ENCODE measurements at places on chromosomes 3 and 15.

DNA sequence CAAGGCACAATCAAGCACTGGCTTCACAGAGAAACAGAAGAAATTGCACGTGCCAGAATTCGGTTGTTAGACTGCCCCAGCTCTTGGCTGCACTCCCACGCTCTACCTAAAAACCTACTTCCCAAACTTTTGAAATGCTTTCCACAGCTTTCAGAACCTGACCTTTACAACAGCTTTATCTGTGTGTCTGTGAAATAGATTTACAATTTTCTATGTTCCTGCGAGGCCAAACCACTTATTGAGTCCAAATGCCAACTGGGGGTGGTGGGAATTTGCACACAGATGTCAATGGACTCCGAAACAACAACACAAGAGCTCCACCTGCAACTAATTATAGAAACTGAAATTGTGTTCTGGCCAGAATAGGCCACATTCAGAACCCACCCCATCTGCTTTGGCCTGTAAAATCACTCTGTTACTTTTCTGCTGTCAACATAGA, 44.6 kb downstream of the ERC2 start:
- DNase-seq: no peak

- DNase-seq: no peak
Measured at GRCh38 chr3:170178651-170179050, 2.9 kb downstream of the PHC3 start.

DNA sequence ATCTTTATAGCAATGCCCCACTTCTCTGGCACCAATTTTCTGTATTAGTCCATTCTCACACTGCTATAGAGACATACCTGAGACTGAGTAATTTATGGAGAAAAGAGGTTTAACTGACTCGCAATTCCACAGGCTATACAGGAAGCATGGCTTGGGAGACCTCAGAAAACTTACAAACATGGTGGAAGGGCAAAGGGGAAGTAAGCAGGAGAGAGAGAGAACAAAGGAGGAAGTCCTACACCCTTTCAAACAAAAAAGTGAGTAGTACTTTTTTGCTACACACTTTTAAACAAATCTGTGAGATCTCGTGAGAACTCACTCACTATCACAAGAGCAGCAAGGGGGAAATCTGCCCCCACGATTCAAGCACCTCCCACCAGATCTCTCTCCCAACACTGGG, 67.8 kb upstream of the ZBED2 start:
- no peak for DNase-seq

DNA sequence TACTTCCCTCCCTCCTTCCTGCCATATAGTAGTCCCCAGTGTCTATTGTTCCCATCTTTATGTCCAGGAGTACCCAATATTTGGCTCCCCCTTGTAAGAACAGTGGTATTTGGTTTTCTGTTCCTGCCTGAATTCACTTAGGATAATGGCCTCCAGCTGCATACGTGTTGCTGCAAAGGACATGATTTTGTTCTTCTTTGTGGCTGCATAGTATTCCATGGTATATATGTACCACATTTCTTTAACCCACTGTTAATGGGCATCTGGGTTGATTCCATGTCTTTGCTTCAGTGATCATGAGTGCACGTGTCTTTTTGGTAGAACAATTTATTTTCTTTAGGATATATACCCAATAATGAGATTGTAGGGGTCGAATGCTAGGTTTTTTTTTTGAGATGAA, 19.3 kb downstream of the SPRED1 start:
- no peak for DNase-seq

DNA sequence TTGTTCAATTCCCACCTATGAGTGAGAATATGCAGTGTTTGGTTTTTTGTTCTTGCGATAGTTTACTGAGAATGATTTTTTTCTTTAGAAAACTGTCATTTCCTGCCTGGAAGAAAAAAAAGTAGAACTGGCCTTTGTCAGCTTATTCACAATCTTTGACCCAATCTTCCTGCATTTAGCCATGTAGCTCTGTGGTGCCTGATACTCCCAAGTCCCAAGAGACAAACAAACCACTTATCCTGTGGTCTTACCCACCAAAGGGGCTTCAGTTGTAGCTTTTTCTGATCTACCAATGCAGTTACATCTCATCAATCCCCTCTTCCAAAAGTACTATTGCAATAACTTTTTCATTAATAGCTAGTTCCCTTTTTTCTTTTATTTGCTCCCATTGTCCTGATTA, 444.6 kb downstream of the GRM7 start:
- no peak for DNase-seq

- no peak for DNase-seq
Measured at GRCh38 chr15:66951531-66952320, 113.7 kb upstream of the SMAD3 start.

- DNase-seq: no peak
Measured at GRCh38 chr15:48653216-48653615, 7.7 kb upstream of the FBN1 start.

DNA sequence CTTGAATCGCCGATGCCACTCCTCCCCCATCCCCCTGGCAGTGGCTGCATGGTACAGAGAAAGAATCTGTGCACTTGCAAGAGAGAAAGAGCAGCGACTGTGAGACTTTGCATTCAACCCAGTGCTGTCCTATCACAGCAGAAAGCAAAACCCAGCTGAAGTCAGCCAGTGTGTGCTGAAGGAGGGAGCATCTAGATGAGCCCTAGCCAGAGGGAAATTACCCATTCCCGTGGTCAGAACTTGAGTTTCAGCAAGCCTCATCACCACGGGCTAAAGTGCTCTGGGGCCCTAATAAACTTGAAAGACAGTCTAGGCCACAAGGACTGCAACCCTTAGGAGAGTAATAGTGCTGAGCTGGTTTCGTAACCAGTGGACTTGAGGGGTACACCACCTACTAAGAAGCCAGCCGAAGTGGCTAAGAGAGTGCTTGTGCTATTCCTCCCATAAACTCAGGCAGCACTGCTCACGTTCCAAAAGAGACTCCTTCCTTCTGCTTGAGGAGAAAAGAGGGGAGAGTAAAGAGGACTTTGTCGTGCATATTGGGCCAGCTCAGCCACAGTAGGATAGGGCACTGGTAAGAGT, 15.2 kb upstream of the PIK3R4 start:
- no peak for DNase-seq

DNA sequence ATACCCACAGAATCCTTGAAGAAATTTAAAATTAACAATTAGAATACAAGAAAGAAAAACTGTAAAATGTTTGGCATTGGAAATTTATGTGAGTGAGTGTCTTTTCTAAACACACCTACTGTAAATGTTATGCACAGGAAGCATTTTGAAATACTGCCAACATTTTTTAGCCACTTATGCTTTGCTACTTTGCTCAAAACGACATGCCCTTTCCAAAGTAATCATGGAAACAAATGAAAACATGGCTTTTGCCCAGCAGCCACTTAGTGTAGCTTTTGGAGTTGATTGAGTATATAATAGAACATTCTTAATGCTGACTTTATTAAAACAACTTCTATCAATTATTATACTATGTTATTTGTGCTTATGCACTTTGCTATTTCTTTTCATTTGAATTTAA, 823.0 kb downstream of the CADM2 start:
- no peak for DNase-seq

- peak; percentile 1 for DNase-seq
Measured at GRCh38 chr3:139639662-139640061, 38.1 kb downstream of the NMNAT3 start.

GRCh38 chr3:18233987-18234716, 191.0 kb downstream of the SATB1 start:
- DNase-seq: no peak

GRCh38 chr3:110710603-110711002, 361.0 kb upstream of the NECTIN3 start:
- DNase-seq: no peak

DNA sequence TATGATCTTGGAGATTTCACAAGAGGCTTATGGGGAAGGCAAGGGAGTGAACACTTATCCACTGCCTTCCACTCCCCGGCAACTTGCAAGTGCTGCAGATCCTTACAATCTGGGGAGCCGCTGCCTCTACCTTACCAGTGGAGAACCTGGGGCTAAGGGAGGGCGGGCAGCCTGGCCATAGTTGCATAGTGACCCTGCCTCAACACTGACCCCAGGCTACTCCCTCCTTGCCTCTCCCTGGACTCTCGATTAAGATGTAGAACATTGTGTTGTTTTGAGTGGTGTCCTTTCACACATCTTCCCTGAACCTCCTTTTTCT, 30.6 kb downstream of the SLC6A11 start:
- no peak for DNase-seq

DNA sequence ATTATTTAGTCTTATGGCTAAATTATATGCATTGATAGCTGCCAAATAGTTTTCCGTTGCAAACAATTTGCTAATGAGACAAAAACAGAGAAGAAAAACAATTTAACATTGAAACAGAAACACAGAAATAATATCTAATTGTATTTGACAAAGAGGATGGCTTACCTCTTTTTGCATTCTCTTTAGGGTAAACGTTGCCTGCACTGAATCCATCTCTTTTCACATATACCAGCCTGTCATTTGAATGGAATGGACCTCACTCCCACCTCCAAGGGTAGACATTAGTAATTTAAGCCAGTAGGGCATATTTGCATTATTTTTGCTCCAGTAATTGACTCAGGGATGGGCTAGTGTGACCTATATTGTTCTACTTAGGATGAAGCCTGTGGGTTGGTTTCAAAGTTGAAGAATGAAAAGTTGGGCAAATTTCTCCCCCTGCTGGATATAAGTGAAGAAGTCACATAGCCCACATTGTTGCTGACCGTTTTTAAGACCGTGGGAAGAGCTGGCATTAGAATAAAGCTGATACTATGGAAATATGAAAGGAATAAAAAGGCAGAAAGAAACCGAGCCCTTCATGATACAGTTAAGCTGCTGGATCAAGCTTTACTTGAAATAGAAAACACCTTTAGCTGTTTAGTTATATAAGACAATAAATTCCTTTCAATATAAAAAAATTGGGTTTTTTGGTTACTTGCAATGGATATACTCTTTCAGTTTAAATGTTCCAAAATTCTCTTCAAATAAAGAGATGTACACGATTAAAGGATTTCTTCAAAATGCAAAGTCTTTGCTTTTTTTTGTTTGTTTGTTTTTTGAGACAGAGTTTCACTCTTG, 26.9 kb downstream of the PIERCE2 start:
- no peak for DNase-seq

DNA sequence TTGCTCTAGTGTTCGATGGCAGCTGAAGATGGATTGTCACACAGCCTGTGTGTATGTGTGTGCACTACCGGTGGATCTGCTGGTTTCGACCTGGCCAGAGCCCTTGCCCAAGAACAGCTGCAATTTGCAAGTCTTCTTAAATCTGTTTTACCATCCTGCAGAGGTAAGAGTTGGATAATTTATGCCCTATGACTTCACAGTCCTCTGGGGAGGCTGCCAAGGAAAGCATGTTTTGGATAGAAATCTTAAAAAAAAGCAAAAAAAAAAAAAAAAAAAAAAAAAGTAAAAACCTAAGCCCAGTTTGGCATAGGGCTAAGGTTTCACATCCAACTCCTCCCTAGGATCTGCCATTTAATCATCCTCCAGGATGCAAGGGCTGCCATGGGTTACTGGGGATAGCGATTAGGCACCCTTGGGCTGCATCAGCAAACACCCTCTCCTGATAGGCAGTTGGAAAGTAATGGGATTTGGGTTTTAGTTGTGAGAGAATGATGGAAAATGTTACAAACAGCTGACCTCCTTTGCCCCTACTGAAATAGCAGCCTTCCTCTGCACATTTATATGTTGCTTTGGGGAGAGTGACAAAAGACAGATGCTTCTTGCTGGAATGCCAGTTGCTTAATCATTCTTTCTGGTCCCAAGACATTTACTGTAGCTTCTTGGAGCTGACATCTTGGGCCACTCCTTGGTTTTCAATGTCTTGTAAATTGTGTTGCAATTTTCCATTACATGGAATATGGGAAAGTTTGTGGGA, 35.4 kb downstream of the CD200R1L start:
- DNase-seq: no peak

DNA sequence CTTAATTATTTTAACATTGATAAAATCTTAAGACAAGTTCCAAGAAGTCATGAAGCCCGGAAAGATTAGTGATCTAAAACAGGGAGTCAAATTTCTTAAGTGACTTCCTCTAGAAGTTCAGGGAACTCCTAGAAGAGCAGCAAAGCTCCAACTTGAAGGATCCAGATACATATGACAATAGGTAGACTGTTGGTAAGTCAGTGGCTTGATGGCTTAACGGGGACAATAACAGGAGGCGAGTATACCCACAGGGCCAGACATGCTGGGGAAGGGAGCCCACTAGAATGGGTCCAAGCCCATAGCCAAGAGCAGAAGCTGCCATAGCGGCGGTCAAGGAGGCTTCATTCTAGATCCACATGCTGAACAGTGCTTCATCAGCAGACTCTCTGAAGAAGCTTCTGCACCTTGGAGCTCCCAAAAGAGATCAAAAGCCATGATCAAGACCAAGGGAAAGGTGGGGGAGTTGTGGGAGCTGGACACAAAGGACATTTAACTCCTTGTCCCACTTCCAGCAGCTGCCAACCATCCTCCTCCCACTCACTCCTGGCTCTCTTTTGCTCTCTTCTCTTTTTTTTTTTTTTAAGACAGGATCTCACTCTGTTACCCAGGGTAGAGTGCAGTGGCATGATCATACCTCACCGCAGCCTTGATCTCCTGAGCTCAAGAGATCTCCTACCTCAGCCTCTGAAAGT, 10.2 kb upstream of the CA12 start:
- DNase-seq: no peak

DNA sequence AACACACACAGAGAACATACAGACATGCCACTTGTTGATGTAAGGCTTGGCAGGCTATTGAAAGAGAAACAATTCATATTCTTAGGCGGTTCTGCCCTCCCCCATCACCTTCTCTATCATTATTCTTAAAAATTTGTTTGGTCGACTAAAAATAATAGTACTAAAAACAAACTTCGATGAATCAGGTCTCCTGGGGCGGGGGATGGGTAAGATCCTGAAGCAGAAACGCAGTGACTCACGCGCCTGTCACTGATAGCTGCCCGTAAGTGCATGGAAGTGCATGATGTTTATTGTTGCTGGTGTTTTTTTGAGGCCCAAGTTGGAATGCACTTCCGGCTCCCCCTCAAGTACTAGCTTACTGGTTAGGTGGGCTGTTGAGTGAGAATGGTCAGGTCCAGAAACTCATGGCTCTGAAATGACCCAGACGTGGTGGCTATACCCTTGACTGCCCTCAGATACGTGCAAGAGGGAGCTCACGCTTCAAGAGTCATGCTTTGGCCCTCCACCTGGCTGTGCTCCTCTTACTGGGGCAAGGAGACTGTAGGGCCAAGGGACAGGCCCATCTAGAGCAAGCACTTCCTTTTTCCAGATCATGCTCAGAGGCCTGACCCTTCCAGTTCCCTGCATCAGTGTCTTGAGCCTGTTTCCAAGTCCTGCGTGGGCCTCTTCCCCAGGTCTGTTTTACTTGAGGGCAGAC, 10.9 kb downstream of the SMAD3 start:
- DNase-seq: no peak
